ENCODE measurements at places on chromosomes 5 and 9. TPM values are rescaled to one million over a fixed set of nuclear protein-coding genes. Genes with fewer than 3 reads are reported as not detected.

LNPEP gene
- total RNA-seq: 79.2 TPM

PCDHA1 gene
- not detected for total RNA-seq

GRCh38 chr9:124779368-124780059, 2.6 kb downstream of the OLFML2A start:
- peaks cover 28% of the 10 kb centered on the region for H3K27me3 ChIP-seq
- no peak overlapping the region for H3K27ac ChIP-seq
- H3K36me3 ChIP-seq: no peaks in the 10 kb centered on the region
- DNase-seq: peak; percentile 7

- peaks cover 14% of the 10 kb centered on the region for H3K27me3 ChIP-seq
- H3K27ac ChIP-seq: no peak overlapping the region
- no peak for DNase-seq
- H3K4me1 ChIP-seq: peaks cover 28% of the 10 kb centered on the region
- peak overlapping the region; percentile 75 for H3K4me3 ChIP-seq
These were observed 977 bp upstream of the PAM start for GRCh38 chr5:102753889-102754766.

PRUNE2 gene
- total RNA-seq: 1.0 TPM

DNA sequence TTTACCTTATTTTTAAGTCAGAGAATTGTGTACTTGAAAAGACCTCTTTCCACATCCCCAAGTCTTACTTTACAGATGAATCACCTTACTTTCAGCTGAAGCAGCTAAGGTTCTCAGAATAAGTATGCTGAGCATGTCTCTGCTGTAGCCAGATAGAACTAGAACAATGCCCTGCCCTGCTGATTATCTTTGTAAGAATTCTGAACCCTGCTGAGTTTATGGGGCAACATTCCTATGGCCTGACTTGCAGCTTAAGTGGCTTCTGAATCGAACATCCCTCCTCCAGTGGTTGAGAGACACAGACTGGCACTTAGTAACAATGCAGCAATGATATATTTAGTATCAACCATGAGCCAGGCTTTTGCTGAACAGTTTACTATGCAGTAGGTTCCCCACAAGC, 592.0 kb upstream of the WWC1 start:
- DNase-seq: no peak
- no peak overlapping the region for H3K27ac ChIP-seq
- no peaks in the 10 kb centered on the region for H3K36me3 ChIP-seq
- H3K27me3 ChIP-seq: no peaks in the 10 kb centered on the region
- H3K4me3 ChIP-seq: no peak overlapping the region
- H3K4me1 ChIP-seq: no peaks in the 10 kb centered on the region

- H3K27ac ChIP-seq: no peak overlapping the region
- no peak overlapping the region for H3K4me3 ChIP-seq
- no peak for DNase-seq
- peaks cover 26% of the 10 kb centered on the region for H3K27me3 ChIP-seq
These were observed 78.4 kb downstream of the NTNG2 start for GRCh38 chr9:132239999-132240840.

EXOSC3 gene
- 69.6 TPM for total RNA-seq

TAF1L gene
- total RNA-seq: not detected

DNA sequence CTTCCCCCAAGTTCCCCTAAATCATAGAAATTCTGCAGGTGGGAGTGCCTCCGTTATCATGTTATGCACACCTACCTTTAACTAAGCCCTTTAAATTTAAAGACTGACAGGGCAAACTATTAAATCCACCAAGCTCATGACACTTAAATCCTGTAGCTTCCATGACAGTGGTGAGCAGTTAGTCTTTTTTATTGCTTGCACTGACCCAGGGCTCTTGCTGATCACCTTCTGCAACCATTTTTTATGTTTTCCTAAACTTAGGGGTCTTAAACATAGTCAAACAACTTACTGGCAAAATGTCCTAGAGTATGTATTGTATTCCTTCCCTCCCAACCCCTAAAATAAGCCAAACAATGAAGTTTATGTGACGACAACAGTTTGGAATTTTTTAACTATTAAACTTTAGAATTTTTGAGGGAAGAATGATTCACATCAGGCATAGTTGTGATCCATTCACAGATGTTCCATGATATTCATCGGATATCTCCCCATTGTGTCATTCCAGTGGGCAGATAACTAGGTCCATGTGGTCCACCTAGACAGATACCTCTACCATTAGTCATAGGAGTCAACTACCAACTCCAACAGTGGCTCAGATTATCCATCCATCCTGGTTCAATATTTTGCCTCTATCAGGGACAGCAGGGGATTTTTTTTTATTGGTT, 283.1 kb downstream of the ADAMTS6 start:
- H3K36me3 ChIP-seq: no peaks in the 10 kb centered on the region
- DNase-seq: no peak
- no peaks in the 10 kb centered on the region for H3K4me1 ChIP-seq
- H3K4me3 ChIP-seq: no peak overlapping the region
- no peak overlapping the region for H3K27ac ChIP-seq

- DNase-seq: no peak
- no peak overlapping the region for H3K27ac ChIP-seq
These were observed 17.3 kb downstream of the SLC36A3 start for GRCh38 chr5:151286246-151286645.

DNA sequence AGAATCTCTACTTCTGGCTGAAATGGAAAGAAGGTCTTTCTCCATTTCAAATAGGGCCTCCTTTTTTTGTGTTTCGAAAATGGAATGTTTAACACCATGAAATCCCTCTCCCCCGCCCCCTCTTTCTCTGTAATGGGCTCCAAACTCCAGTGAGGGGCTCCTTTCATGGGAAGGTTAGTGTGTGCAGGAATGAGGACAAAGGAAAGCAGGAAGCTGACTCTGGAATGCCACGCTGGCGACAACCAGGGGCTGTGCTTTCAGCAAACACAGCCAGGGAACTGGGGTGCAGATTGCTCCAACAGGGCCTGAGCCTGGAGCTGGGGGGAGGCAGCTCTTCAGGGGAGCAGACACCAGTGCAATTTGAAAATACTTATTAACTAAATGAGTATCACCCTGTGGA, 82.8 kb downstream of the CRB2 start:
- no peaks in the 10 kb centered on the region for H3K4me1 ChIP-seq
- no peaks in the 10 kb centered on the region for H3K36me3 ChIP-seq
- no peak overlapping the region for H3K27ac ChIP-seq
- DNase-seq: no peak
- H3K27me3 ChIP-seq: no peaks in the 10 kb centered on the region
- H3K4me3 ChIP-seq: no peak overlapping the region

NOL6 gene
- total RNA-seq: 22.4 TPM

C9 gene
- total RNA-seq: not detected
